ENCODE measurements at places on chromosomes 5 and 9. TPM values are rescaled to one million over a fixed set of nuclear protein-coding genes. Genes with fewer than 3 reads are reported as not detected.

Gene ANKRD18B
- 21.6 TPM for total RNA-seq

Gene IGIP
- total RNA-seq, result 13.8 TPM

DNA sequence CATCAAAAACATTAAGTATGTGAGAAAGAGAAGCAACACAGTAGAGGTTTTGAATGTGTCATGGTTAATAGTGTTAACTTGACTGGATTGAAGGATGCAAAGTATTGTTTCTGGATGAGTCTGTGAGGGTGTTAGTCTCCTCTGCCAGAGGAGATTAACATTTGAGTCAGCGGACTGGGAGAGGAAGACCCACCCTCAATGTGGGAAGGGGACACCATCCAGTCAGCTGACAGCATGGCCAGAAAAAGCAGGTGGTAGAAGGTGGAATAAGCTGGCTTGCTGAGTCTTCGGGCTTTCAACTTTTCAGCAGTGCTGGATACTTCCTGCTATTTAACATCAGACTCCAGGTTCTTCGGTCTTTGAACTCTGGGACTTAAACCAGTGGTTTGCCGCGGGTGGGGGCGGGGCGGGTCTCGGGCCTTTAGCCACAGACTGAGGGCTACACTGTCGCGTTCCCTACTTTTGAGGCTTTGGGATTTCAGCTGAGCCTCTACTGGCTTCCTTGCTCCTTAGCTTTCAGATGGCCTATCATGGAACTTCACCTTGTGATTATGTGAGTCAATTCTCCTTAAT is 309.9 kb upstream of the ST8SIA4 start:
- no peaks in the 10 kb centered on the region for H3K27me3 ChIP-seq
- H3K36me3 ChIP-seq, result no peaks in the 10 kb centered on the region
- no peak overlapping the region for H3K4me3 ChIP-seq
- no peak for DNase-seq

DNA sequence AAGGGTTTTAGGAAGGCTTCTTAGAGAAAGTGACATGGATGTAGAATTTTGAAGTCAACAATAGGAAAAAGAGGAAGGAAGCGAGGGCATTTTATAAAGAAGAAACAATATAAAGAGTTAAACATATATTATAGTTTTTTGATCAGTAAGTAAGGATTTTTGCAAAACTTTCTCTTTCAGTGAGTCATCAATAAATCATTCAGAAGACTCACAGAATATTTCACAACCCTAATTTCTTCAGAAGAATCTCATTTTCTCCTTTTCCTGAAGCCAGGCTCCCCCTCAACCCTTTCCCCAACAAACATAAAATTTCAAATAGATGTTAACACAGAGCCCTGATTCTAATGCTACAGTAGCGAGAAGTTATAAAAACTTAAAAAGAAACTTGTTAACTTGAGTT is 4.3 kb upstream of the COX7C start:
- H3K27ac ChIP-seq, result no peak overlapping the region
- no peaks in the 10 kb centered on the region for H3K4me1 ChIP-seq
- no peak overlapping the region for H3K4me3 ChIP-seq
- no peak for DNase-seq
- no peaks in the 10 kb centered on the region for H3K36me3 ChIP-seq

Gene PFN3
- not detected for total RNA-seq

DNA sequence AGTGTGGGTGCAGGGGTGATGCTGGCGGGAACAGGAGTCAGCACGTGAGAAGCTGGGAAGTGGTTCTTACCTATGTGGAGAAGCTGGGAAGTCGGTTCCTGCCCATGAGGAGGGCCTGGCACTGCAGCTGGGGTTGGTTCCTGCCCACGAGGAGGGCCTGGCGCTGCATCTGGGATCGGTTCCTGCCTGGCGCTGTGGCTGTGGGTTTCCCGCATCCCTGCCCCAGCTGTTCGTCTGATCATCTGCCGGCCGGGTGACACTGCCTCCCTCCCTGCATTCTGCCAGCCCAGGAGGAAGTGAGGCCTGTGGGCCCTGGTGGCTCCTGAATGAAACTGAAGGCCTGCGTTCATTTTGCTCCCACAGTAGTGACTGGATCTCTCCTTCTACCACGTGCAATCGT is 5.1 kb downstream of the OBP2A start:
- no peaks in the 10 kb centered on the region for H3K4me1 ChIP-seq
- no peaks in the 10 kb centered on the region for H3K27me3 ChIP-seq
- H3K27ac ChIP-seq, result no peak overlapping the region
- no peak overlapping the region for H3K4me3 ChIP-seq
- DNase-seq, result no peak
